Activated T-cell treated with anti-CD3 and anti-CD28 coated beads, Interleukin-2, amount 50 U/mL, for 72 hours (primary cell): ENCODE measurements at places on chromosomes 5 and 9.

GRCh38 chr5:64834037-64834436, 65.3 kb downstream of the CWC27 start:
- DNase-seq = no peak

DNA sequence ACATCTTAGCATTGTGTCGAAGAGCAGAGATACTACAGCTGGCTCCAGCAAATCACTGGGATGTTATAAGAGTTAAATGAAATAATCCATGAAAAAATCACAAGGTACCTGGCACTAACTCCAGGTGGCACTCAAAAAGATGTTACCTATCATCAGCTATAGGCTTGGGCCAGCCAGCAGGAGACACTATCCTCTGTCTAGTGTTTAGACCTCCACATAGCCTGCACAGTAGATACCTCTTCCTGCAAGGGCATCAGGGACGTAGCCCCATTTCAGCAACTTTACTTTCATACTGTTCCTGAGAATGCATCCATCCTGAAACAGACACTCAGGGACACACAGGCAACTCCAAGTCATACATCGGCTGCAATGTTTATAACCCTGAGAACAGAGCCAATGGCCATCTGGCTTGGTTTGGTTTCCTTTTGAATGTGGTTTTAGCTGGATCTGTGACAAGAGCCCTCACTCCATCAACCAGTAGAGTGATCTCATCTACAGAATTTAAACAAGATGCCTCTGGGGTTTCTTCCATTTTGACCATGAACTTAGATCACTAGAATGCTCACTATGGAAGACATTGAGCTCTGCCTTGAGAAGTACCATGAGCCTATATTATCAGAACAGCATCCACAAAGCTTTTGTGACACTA, 69.9 kb downstream of the TLE1 start:
- no peak for DNase-seq

DNA sequence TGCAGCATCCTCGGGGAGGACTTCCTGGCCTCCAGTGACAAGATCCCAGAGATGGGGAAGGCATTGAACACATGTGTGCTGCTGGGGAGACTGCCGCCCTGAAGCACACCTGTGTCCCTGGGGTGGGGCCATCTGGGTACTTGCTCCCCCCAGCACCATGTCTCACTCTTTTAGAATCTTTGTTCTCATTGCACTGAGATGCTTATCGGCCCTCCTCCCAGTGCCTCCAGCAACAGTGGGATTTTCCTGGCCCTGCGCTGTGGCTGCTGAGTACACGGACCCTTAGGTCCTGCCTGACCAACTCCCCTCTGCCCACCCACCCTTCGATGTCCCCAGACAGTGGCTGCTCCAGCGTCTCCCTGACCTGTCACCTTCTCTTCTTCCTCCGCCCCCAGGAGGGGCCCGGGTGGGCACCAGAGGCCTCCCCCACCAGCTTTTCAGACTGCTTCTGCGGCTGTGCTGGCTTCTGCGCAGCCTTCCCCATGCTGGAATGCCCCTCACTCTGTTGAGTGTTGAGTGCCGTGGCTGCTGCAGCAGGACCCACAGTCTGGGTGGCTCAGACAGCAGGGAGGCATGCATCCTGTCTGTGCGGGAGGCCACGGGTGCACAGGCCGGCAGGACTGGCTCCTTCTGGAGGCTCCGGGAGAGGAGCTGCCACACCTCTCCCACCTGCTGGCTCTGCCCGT, 145.9 kb upstream of the IRX2 start:
- no peak for DNase-seq

DNA sequence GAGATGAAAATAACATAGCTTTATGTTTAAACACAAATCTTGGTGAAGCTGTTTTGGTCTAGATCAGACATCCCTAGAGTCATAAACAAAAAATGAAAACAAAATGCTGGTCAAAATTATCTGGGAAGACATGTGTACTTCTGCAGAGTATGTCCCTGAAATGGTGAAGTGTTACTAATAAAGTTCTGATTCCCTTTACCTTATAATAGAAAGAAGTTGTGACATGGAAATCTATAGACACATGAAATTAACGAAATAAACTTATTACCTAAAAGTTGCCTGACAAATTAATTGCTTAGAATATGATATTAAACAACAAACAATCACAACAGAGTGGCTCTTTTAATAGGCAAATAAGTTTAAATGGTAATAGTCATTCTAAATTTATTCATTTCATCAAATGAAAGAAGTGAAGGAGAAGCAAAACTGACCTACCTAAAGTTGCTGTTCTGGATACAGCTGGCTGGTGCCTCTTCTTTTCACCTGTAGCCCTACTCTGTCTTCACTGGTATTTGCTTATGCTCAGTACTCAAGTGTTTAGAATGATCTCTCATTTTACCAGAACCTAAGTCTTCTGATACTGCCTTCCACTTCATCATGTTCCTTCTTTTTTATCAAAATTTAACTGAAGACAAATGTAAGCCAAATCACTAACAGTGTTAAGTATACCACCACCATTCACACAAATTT, 38.8 kb downstream of the FNIP1 start:
- DNase-seq = no peak

DNA sequence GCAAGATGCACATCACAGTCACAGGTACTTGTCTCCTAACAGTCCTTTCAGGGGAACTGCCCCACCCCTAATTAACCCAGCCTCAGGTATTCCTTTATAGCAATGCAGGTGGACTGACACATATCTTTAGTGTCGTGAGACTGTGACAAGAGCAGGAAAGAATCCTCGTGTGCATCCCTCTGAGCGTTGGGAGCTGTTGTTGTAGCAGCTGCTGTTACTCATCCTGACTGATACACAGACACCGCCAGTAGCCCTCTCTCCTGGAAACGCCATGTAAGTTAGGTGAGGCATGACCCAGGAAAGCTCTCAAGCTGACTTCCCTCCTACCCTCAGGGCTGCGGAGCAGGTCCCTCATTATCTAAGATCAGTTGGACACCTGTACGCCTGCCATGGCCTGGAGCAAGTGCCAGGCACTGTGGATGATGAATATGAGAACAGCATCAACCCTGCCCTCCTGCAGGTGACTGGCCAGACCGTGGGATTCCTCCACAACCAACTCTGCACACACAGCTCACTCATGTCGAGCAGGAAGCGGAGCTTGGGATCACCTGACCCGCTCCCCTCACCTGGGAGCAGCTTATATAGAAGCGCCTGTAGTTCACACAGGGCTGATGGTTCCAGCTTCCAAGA, 10.2 kb upstream of the LCN15 start:
- DNase-seq = no peak

GRCh38 chr5:38445374-38446028, 110.9 kb downstream of the LIFR start:
- DNase-seq = no peak

- no peak for DNase-seq
These were observed 31.2 kb downstream of the NANS start for GRCh38 chr9:98087420-98088354.

GRCh38 chr5:133246053-133246370, 194.2 kb downstream of the HSPA4 start:
- no peak for DNase-seq

- DNase-seq = no peak
These were observed 33.3 kb downstream of the DMRT2 start for GRCh38 chr9:1083325-1083913.

- no peak for DNase-seq
These were observed 377.6 kb downstream of the BRINP1 start for GRCh38 chr9:118991366-118992285.

DNA sequence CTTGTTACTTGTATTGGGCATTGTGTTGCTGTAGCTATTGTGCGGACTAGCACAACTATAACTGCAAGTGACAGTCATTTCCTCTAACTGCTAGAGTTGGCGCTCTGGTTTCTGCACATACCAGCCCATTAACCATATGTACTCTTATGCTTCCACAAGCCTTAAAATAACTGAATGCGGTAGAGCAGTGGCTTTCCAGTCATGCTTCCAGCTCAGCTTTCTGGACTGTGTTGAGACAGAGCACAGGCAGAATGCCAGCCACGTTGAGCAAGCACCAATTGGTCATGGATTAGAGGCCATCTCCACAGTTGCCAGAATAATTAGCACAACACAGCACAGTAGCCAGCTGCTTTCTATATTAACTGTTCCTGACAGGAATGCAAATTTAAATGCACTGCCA, 12.2 kb downstream of the INVS start:
- no peak for DNase-seq

GRCh38 chr5:154740957-154741356, 14.2 kb upstream of the LARP1 start:
- DNase-seq = no peak

GRCh38 chr9:112532427-112532826, 45.8 kb downstream of the KIAA1958 start:
- no peak for DNase-seq

DNA sequence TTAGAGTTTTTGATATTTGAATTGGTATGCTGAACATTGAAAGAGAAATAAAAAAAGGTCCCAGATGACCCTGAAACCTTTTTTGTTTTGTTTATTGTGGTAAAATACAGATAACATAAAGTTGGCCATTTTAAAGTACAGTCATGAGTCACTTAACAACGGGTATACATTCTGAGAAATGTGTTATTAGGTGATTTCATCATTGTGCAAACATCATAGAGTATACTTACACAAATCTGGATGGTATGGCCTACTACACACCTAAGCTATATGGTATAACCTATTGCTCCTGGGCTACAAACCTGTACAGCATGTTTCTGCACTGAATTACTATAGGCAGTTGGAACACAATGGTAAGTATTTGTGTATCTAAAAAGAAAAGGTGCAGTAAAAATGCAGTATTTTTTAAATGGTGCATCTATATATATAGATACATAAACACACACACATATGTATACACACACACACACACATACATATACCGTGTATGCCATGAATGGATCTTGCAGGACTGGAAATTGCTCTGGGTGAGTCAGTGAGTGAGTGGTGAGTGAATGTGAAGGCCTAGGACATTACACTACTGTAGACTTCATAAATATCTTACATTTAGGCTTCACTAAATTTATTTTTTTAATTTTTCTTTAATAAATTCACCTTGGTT, 31.0 kb downstream of the TTC1 start:
- no peak for DNase-seq

DNA sequence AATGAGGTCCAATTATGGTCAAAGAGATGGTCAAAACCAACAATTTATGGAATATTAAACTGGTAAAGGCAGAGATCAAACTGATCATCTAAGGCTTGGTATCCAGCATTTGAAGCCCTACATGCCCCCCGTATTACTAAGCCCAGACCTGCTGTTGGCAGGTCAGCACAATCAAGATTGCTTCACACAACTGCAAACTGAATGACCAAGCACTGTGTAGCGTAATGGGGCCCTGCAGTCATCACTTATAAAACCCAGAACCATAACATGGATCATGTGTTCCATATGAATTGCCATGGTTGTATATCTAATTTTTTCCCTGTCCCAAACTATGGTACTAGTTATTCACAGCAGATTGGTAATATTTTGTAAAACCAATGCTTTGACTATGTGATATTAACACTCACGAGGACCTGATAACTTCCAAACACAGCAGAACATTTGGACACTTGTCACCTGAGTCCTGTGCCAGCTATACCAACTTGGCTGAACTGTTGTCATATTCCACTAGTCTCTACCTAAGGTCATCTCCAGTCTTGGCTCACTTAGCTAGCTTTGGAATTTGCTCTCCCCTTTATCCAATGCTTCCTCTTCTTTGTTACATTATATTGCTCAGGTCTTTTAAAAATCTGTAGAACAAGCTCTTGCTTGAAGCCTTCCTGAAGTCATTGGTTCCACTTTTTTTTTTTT, 81.7 kb upstream of the HMHB1 start:
- DNase-seq = no peak

DNA sequence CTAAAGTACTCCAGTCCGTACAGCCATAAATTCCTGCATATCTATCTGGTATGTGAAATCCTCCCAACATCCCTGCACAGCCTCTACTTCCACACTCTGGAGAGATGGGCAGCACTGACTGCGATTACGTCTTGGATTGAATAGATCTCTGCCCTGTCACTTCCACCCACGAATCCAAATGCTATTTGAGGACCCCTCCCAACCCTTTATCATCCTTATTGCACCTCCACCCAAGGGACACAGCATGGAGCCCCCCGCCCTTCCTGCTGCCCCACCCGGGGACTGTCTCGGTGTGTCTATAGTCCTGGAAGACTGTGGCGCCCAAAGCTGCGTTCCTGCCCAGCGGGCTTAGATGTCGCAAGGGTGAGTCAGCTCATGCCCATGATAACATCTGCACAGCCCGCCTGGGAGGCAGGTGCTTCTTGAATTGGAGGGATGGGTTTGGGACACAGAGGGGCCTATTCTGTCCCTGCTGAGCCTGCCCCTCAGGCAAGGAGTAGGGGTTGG, 105.7 kb upstream of the HAND1 start:
- DNase-seq = no peak

- no peak for DNase-seq
These were observed 71.2 kb upstream of the SPDL1 start for GRCh38 chr5:169512385-169512784.

DNA sequence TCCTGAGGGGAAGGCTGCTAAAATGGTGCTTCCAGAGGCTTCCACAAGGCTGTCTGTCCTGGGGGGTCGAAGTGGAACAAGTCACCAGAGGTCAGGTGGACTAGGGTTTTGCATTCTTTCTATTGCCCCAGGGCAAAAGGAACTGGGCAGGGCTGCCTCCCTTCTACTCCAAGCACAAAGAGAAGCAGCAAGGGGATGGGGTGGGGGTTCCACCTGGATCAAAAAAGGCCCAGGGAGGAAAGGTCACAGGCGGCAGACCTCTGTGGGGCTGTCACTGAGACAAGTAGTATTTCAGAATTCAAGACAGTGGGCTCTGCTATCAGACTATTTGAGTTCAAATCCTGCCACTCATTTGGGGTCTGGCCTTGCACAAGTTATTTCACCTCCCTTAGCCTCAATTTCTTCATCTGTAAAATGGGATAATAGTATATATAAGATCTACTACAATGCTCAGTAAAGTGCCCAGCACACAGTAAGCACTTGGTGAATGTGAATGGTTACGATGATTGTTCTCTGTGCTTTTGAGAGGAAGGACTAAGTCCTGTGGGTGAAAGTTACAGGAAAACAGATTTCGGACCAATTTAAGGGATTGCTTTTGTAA, 1.9 kb upstream of the ARSI start:
- no peak for DNase-seq

- DNase-seq = no peak
These were observed 139.3 kb downstream of the SLC24A2 start for GRCh38 chr9:19649336-19650041.
